ENCODE measurements at places on chromosomes 13 and 19.

- DNase-seq = no peak
Observed at GRCh38 chr19:51441410-51442390, 16.6 kb downstream of the SIGLEC8 start.

DNA sequence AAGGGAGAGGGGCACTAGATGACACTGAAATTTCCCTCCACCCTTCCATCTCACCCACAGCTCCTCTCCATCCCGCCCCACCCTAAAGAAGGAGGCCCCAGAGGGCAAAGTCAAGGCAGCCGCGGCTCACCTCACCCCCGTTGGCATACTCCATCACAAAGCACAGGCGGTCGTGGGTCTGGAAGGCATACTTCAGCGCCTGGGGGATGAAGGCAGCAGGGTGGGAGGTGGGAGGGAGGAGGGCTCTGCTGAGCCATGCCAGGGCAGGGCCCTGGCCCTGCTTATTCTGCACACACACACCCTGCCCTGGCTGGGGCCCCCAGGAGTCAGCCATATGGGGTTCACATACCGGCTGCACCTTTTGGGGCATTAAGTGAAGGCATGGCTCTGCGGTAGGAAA lies 12.3 kb upstream of the CCNP start:
- DNase-seq = no peak

DNA sequence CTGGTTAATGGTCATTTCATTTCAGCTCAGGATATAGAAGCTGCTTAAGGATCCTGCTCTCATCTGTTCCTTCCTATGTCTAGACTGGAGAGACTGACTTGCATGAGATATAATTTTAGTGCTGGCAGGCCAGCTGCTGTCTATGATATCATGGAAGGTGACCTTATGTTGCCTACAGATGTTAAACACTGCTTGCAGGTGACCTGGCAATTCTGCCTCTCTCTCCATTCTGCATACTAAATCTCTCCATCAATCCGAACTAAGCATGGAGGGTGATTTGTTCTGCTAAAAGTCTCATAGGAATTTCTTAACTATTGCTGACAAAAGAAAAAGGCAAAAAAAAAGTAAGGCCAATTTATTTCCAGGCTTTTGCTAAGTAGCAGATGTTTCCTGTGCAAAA lies 81.0 kb downstream of the CCNA1 start:
- no peak for DNase-seq

DNA sequence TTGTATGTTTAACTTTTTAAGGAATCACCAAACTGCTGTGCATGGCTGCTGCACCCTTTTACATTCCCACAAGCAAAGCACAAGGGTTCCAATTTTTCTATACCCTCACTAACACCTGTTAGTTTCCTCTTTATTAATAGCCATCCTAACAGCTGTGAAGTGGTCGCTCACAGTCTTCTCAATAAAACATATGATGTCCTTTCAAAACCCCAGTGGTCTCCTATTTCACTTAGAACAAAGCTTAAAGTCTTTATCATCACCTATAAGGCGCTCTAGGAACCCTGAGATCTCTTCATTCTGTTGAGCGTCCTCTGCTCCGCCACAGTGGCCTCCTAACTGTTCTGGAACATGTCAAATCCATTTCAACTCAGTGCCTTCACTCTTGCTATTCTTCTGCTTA lies 400.5 kb downstream of the KLF12 start:
- DNase-seq = no peak

DNA sequence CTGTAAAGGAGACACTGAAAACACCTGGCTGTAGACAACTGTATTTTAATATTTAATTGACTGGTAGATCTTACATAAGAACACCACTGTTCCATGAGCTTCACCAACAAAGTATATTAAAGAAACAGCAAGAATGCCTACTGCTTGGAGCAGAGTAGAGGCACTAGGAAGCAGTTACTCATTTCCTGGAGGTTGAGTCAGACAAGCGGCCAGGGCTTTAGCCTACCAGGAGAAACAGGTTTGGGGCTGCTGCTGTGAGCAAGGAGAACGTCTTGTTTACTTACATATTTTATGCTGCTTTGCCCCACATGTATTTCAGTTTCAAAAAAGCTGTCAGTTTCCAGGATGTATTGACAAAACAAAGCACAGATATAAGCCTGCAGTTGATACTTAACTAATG lies 33.4 kb downstream of the ALG5 start:
- DNase-seq = no peak

Measured in NCI-H446 treated with DMSO at 0.1 percent for 48 hours (cell line).